ENCODE measurements at places on chromosomes 3 and 15.

GRCh38 chr3:56590814-56591213, 33.8 kb downstream of the CCDC66 start:
- DNase-seq: no peak

- no peak for DNase-seq
Observed at GRCh38 chr3:43844757-43845156, 154.0 kb downstream of the ABHD5 start.

DNA sequence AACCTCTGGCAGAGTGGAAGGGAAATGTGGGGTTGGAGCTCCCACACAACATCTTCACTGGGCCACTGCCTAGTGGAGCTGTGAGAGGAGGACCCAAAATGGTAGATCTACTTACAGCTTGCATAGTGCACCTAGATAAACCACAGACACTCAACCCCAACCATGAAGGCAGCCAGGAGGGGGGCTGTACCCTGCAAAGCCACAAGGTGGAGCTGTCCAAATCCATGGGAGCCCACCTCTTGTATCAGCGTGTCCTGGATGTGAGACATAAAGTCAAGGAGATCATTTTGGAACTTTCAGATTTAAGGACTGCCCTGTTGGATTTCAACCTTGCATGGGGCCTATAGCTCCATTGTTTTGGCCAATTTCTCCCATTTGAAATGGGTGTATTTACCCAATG, 20.9 kb downstream of the TP63 start:
- no peak for DNase-seq

- DNase-seq: no peak
Observed at GRCh38 chr3:30289324-30289723, 317.1 kb upstream of the TGFBR2 start.

DNA sequence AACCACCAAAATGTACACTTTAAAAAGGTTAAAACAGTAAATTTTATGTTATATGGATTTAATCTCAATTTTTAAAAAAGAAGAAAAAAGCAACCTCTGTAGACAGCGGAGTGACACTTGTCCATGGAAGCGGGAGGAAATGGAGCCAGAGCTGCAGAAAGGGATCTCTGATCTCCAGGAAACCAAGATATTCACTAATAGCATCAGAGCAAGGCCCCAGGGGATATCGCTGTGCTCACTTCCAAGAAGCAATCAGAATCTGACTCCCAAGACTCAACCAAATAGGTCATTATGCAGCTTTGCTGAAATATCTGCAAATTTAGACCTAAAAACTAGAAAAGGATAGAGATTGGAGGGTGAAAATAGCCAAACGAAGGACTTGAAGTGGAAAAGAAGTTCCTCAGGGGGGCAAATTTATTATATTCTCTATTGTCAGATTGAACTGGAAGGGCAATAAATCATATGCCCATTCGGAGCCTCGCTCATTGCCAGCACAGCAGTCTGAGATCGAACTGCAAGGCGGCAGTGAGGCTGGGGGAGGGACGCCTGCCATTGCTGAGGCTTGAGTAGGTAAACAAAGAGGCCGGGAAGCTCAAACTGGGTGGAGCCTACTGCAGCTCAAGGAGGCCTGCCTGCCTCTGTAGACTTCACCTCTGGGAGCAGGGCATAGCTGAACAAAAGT, 62.0 kb upstream of the ATP2C1 start:
- no peak for DNase-seq

GRCh38 chr3:19489936-19490335, 341.6 kb downstream of the KCNH8 start:
- no peak for DNase-seq

GRCh38 chr3:134035836-134036235, 6.1 kb upstream of the SLCO2A1 start:
- no peak for DNase-seq

GRCh38 chr3:175605851-175606250, 746.7 kb downstream of the NAALADL2 start:
- no peak for DNase-seq
